ENCODE measurements at places on chromosomes 7 and 10.

DNA sequence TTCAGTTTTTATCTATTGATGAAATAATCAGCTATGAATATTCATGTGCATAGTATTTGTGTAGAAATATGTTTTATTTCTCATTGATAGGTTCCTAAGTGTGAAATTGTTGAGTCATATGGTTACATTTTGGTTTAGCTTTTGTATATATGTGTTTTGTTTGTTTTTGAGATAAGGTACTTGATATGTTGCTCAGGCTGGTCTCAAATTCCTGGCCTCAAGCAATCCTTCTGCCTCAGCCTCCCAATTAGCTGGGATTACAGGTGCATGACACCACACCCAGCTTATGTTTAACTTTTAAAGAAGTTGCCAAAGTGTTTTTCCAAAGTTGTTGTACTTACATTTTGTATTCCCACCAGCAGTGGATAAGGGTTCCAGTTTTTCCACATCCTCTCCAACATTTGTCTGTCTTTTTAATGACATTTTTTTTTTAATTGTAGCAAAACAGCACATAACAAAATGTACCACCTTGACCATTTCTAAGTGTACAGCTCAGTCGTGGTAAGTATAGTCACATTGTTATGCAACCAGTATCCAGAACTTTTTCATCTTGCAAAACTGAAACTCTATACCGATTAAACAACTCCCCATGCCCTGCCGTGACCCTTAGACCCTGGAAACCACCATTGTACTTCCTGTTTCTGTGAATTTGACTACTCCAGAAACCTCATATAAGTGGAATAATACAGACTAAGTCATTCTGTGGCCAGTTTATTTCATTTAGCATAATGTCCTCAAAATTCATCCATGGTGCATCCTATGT, 12.6 kb upstream of the UBE2D1 start:
- DNase-seq: peak; percentile 92

- DNase-seq: no peak
These were observed 97.1 kb downstream of the SH3PXD2A start for GRCh38 chr10:103758294-103758681.

DNA sequence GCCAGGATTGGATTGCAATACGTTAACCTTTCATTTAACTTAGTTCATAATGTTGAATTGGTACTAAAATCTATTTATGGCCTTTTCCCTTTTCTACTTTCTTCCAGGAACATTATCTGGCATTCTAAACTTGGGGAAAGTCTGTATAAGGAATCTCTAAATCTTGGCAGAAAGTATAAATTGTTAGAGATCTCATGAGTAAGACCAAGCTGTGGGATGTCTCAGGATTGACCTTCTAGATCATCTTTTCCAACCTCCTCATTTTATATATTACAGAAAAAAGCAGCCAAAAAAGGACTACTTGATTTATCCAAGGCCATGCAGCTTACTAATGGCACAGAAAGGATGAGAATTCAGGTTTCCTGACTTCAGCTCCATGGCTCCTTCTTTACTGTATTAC, 598.3 kb downstream of the INHBA start:
- DNase-seq: no peak

DNA sequence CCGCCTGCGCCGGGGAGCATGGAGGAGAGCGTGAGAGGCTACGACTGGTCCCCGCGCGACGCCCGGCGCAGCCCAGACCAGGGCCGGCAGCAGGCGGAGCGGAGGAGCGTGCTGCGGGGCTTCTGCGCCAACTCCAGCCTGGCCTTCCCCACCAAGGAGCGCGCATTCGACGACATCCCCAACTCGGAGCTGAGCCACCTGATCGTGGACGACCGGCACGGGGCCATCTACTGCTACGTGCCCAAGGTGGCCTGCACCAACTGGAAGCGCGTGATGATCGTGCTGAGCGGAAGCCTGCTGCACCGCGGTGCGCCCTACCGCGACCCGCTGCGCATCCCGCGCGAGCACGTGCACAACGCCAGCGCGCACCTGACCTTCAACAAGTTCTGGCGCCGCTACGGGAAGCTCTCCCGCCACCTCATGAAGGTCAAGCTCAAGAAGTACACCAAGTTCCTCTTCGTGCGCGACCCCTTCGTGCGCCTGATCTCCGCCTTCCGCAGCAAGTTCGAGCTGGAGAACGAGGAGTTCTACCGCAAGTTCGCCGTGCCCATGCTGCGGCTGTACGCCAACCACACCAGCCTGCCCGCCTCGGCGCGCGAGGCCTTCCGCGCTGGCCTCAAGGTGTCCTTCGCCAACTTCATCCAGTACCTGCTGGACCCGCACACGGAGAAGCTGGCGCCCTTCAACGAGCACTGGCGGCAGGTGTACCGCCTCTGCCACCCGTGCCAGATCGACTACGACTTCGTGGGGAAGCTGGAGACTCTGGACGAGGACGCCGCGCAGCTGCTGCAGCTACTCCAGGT, 29.7 kb downstream of the CHST12 start:
- DNase-seq: no peak

DNA sequence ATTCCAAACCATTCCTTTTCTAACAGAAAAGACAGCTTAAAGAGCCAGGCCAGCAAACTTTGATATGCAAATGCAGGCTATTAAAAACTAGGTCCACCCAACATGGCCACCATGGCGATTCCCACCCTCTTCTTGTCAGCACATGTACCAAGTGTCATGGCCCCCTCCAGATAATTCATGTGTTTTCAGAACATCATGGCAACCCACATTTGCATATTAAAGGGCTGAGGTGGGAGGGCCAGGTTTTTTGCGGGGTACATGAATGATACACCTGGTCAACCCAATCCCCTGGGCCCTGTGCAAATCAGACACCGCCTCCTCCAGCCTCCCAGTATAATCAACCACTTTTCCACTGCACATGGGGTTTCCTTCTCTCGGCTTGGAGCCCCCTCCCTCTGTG, 965 bp upstream of the ERVW-1 start:
- DNase-seq: no peak

GRCh38 chr7:79506481-79506880, 53.0 kb upstream of the MAGI2 start:
- no peak for DNase-seq

GRCh38 chr10:75238182-75239095, 2.7 kb upstream of the COMTD1 start:
- DNase-seq: no peak

DNA sequence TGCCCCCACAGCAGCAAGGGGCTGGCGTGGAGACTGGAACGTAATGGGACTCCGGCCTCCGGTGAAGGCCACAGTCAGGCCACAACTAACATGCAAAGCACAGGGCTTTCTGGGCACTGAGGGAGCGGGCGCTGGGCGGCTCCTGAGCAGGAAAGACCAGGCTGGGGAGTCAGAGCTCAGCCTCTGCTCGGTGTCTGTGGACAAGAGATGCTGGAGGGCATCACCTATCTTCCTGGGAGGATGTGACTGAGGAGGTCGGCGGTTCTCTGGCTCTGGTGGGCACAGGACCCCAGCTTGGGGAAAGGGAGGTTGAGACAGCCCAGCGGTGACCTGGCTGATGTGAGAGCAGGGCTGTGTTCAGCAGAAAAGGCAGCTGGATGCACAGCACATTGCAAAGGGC, 11.7 kb downstream of the CNPY1 start:
- no peak for DNase-seq

GRCh38 chr7:139360948-139361307, 1.2 kb downstream of the LUC7L2 start:
- no peak for DNase-seq

GRCh38 chr7:27073076-27073475, 22.7 kb downstream of the HOXA1 start:
- DNase-seq: no peak

- no peak for DNase-seq
These were observed 58.4 kb downstream of the VOPP1 start for GRCh38 chr7:55513868-55514267.

GRCh38 chr10:47098964-47099363, 187.7 kb downstream of the PTPN20 start:
- no peak for DNase-seq

DNA sequence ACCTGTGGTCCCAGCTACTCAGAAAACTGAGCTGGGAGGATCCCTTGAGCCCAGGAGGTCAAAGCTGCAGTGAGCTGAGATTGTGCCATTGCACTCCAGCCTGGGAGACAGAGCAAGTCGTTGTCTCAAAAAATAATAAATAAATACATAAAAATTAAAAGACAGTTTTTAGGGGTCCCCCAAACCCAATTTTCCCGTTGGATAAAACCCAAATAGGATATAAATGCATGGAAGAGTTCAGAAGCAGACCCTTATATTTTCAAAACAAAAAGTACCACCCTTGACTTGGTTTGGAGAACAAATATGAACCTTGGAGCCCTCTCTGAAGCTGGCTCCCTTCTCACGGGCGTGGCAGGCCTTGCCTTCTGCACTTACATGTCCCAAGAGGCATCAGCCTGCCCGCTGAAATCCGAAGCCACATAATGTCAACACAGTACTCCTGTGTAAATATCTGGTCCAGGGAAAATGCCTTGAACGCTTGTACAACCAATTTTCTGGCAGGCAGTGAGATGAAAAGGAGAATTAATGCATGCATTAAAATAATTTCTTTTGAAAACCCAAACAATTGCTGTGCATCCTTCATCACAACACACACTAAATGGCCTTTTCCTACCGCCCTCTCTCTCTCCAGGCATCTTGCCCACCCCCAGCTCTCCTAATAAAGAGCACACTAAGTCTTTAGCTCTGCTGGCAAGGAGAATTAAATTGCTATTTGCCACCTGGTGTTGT, 46.4 kb upstream of the PARD3 start:
- DNase-seq: no peak

DNA sequence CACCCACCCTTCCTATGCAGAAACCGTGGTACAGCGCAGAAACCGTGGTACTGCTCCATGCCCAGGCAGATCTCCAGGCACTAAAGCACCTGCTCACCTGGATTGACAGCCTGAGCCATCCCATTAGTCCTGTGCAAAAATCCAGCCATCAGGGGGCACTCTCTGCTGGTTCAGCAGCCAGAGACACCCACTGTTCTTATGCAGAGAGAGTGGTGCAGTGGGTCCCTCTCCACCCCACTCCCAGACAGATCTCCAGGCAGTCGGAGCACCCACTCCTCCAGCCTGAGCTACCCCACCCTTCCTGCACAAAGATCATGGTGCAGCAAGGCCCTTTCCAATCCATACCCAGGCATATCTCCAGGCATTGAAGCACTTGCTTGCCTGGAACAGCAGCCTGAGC, 219.8 kb downstream of the CTNNA3 start:
- no peak for DNase-seq

GRCh38 chr10:120385992-120386391, 71.0 kb upstream of the PLPP4 start:
- DNase-seq: no peak

All from suppressor macrophage treated with lipopolysaccharide for 4 hours (primary cell).